Stimulated activated CD4-positive, alpha-beta T cell treated with anti-CD3 and anti-CD28 coated beads, Interleukin-1b, Interleukin-23, amount 100 ng/mL, for 48 hours (primary cell): ENCODE measurements at places on chromosomes 5 and 9.
A peak's percentile ranks its signal among the peaks of the same experiment; 100 is the strongest.

- DNase-seq: no peak
These were observed 23.1 kb downstream of the IRF1 start for GRCh38 chr5:132467287-132467984.

DNA sequence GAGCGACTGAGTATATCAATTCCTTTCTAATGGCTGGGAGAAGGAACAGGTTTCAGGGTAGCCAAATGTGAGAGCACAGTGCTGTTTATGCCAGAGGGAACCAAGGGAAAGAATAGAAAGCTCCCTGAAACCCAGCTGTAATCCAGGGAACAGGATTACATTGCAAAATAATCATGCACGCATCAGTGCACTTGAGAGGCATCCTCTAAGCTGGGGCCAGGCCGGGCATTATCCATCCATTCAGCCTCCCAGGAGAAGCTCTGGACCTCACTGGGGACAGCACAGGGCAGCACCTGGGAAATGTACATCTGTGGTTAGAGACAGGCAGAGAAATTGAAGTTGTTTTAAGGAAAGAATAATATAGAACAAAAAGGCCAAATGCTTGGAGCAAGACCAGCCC lies 72.7 kb downstream of the MTRR start:
- no peak for DNase-seq

GRCh38 chr9:71755230-71755629 lies 13.1 kb downstream of the CEMIP2 start:
- no peak for DNase-seq

- peak; percentile 17 for DNase-seq
These were observed 246.2 kb downstream of the MAN2A1 start for GRCh38 chr5:109935833-109936490.

- DNase-seq: no peak
These were observed 131.0 kb downstream of the CMYA5 start for GRCh38 chr5:79820648-79821047.

- no peak for DNase-seq
These were observed 18.3 kb upstream of the IL9 start for GRCh38 chr5:135913713-135914626.

DNA sequence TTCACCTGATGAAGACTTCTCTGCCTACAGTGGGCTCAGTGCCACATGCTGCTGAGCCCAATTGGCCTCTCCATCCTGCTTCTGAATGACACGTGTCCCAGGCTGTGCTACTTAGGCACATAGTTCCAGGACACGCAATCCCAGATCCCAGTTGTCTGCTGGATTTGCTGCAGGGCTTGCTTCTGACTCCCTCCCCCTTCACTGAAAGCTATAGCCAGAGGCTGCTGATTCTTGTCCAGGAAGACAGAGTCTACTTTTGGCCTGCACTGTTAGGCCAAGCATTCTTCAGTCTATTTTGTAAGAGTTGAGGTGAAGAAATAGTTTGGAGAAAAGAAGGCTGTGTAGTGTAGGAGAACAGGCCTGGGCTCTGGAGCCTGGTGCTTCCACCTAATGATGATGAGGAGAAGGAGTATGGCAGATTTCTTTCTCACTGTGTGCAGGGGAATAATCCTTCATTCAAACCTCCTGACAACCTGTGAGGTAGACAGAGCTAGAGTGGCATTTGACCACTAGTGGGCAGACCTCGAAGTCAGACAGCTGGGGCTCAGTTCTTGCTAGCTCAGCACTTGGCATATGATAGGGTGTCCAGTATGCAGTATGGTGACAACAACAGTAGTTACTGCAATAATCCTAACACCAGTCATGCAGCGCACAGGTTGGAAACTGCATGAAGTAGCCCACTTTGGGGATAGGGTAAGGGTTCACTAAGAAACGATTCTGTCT lies 19.5 kb upstream of the ASPN start:
- DNase-seq: peak; percentile 9

GRCh38 chr5:63125392-63125791 lies 546.8 kb downstream of the LRRC70 start:
- DNase-seq: no peak

- no peak for DNase-seq
These were observed 38.9 kb downstream of the SNX30 start for GRCh38 chr9:112789473-112789872.

DNA sequence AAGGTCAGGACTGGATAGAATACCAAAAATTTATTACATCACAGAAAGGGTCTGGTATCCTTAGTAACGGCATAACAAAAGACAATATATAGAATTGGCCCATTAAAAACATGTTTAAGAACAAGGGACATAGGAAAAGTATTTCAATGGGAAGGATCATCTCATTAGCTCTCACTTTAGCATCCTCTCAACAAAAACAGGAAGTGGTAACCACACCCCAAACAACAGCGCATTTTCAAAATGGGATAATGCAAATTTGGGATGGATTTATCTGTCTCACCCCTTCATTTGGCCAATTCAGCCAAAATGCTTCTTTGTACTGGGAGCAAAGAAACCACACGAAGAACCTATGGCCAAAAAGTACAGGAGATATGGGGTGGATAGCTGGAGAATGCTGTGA lies 9.8 kb upstream of the UGT3A1 start:
- DNase-seq: no peak

DNA sequence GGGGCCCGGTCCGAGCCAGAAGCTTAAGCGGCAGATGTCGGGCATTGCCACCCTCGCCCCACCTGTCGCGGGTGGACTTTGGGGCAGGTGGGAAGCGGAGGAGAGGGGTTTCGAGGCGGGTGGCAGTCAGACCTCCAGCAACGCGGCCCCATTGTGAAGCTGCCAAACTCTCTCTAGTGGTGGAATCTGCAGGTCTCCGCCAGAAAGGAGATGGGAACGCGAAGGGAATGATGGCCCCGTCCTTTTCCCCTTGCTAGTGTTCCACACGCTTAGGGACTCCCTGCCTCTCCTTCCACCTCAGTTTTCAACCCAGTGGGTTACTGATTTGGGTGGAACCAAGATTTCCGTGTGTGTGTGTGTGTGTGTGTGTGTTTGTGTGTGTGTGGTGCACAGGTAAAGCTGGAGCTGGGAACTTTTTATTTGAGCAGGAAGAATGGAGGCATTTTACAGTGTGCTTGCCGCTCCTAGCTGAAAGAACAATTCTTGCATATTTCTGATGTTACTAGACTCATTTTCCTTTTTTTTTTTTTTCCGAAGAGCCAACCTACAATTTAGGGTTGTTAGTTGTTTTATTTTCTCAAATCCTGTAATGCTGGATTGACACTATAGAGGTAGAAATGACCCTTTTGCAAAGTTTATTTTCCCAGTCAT lies 1.3 kb downstream of the MACIR start:
- DNase-seq: no peak

DNA sequence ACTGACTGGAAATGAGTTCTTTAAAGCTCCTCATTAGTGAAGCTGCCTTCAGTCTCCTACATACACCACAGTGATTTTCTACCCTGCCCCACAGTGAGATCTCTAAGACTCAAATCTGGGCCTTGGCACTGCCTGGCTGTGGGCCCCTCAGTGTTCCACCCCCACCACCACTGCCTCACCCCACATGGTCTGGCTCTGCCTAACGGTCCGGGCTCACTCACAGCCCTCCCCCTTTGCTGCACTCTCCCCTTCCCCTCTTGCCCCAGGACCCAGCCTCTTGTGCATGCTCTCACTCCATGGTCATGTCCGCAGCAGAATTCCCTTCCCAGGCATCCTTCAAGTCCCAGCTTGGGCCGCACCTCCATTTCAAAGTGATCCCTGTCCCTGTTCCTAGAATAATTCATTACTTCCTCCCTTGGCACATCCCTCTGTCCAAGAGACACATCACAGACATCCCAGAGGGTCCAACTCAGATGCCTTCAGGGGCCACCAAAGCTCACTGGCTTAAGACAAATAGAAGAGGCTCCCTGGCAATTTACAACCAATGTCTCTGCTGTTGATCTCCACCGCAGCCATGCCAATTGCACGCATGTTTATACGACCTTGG lies 56.7 kb downstream of the HRH2 start:
- no peak for DNase-seq

GRCh38 chr5:107294211-107294550 lies 376.6 kb downstream of the EFNA5 start:
- DNase-seq: no peak

- DNase-seq: no peak
These were observed 255.5 kb downstream of the HSPA4 start for GRCh38 chr5:133307275-133307674.

DNA sequence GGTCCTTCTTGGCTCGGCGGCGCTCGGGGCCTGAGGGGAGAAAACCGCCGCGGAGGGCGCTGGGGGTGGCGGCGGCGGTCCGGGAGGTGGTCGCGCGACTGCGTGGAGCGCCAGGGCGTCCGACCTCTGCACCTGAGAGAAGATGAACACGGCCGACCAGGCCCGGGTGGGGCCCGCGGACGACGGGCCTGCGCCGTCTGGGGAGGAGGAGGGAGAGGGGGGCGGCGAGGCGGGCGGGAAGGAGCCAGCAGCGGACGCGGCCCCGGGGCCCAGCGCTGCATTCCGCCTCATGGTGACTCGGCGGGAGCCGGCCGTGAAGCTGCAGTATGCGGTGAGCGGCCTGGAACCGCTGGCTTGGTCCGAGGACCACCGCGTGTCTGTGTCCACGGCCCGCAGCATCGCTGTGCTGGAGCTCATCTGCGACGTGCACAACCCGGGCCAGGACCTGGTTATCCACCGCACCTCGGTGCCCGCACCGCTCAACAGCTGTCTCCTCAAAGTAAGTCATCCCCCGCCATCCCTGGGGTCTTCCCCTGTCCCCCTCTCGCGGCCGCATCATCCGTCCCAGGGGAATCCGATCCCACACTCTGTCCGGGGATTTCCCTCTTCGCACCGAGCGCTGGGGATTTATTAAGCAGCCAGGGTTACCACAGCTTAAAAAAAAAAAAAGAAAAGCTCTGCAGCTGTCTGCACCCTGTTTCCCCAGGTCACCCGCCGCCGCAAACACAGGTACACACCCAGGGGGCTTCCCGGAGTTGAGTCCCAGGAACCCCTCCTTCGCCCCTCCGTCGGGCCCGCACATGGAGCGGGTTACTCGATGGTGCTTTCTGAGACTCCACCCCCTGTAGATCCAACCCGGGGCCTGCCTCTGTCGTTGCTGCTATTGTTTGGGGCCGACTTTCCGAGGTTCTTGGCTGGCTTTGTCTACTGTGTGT lies at the start of gene GTF3C4:
TSS of gene GTF3C4 (plus strand) at position 8 of the 935 bp plus-strand sequence. CDS start at position 143, 135 bp downstream.
- peak; percentile 50 for DNase-seq

DNA sequence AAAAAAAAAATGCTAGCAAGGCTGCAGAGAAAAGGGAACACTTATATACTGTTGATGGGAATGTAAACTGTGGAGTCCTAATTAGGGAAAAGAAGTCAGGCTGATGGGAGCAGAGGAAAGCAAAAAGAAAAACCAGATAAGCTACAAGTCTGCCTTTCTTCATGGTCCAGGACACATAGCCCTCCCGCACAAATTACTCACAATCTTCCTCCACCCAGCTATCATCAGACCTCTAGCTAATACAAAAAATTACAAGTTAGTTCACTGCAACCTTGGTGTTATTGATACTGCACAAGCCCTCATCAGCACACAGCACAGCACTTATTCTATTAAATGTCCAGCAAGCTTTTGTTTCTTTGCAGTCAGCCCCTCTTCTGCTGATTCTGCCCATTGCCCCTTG lies 186.0 kb upstream of the ADRA1B start:
- DNase-seq: no peak

- peak; percentile 88 for DNase-seq
These were observed 94.7 kb upstream of the ANKRD55 start for GRCh38 chr5:56327809-56328208.
